ENCODE measurements at places on chromosomes 1 and 21.

DNA sequence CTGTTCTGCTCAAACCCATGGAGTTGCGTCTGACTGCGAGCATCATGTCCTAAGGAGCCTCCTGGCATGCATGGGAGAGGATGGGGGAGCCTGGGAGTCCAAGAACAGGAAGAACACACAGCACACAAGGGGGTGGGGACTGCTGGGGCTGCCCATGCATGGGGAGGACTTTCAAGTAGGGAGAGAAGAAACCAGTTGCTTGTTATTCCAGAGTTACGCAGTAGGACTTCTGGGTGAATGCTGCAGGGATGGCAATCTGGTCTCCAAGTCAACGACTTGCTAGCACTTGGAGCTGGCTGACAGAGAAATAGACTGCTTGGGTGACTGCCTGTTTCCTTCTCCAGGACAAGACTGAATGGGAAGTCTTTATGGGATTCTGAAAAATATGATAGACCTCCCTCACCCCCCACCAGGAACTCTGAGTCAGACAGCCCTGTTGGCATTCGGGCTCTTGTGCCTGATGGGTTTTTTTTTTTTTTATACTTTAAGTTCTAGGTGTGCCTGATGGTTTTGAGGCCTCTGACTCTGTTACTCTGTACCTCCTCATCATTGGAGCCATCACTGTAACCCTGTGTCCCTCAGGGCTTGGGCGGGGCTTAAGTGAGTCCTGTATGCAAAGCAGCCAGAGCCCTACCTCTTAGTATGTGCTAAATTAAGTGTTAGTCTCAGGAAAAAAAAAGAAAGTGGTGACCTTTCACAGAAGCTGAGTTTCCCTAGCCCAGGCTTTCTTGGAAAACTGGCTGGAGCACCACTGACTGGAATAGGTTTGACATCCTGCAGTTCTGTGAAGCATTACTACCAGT is 30.3 kb downstream of the MAP3K21 start:
- DNase-seq, result no peak

DNA sequence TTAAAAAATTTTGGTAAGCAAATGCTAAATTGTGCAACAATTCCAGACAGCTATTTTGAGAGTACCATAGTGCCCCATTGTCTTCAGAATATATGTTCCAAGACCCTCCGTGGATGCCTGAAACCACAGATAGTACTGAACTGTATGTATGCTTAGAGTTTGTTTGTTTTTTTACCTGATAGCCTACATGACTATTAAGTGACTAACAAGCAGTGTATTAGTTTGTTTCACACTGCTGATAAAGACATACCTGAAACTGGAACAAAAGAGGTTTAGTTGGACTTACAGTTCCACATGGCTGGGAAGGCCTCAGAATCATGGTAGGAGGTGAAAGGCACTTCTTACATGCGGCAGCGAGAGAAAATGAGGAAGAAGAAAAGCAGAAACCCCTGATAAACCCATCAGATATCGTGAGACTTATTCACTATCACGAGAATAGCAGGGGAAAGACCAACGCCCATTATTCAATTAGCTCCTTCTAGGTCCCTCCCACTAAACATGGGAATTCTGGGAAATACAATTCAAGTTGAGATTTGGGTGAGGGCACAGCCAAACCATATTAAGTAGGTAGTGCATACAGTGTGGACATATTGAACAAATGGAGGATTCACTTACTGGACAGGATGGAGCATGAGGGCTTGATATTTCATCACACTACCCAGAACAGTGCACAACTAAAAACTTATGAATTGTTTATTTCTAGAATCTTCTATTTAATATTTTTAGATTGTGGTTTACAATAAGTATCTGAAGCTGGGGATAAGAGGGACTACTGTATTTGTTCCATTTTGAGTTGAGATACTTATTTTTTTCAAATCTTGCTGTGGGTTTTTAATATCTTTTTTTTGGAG is 78.5 kb downstream of the LHX9 start:
- DNase-seq, result no peak

- DNase-seq, result no peak
Observed at GRCh38 chr21:42654179-42654912, 925 bp downstream of the PDE9A start.

- DNase-seq, result no peak
Observed at GRCh38 chr1:98881901-98882300, 122.8 kb downstream of the PLPPR5 start.

DNA sequence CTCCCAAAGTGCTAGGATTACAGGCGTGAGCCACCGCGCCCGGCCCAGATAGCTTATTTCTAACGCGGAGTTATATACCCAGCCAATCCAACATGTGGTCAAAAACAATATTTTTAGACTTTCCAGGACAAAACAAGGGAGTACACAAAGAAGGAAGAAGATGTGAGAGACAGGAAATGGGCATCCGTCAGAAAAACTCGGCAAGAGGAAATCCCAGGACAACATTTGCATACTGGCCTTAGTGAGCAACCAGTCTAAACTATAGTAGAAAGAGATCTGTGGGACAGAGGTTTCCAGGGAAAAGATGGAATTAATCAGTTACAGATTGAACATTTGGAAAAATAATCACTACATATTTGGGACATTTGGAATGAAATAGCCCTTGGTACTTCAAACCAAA is 11.4 kb downstream of the ARMH1 start:
- no peak for DNase-seq

GRCh38 chr21:37899146-37899545 is 17.1 kb downstream of the KCNJ6 start:
- DNase-seq, result no peak

DNA sequence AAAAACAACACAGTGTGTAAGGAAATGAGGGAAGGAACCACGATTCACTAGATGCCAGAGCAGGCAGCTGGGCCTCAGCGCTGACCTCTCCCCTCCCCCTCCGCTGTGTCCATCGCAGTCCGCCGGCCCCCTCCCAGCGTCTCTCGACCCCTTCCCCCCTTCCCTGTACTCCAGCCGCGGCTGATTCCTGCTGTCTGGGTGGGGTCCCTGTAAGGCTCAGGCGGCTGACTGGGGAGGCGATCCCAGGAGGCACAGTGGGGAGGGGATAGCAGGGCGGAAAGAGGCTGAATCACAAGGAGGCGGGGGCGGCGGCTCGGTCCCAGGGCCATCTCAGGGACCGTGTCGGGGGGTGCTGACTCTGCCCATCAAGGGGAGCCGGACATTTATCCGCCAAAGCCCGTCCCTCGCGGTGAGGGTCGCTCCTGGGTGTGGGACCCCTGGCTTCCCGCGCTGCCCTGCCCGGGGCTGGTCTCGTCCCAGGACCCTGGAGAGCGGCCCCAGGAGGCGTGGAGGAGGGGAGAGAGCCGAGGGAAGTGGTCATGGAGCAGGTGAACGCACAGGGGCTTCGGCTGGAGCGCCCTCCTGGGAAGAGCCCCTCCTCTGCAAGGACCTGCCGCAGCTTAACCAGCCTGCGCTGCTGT is 241.9 kb downstream of the PTPRU start:
- DNase-seq, result no peak

GRCh38 chr1:230255116-230255515 is 171.0 kb downstream of the PGBD5 start:
- no peak for DNase-seq

Data from substantia nigra (tissue), 51 donors.